Testis (tissue), 5 donors: ENCODE measurements at places on chromosomes 2 and 18.
A peak's percentile ranks its signal among the peaks of the same experiment; 100 is the strongest.

DNA sequence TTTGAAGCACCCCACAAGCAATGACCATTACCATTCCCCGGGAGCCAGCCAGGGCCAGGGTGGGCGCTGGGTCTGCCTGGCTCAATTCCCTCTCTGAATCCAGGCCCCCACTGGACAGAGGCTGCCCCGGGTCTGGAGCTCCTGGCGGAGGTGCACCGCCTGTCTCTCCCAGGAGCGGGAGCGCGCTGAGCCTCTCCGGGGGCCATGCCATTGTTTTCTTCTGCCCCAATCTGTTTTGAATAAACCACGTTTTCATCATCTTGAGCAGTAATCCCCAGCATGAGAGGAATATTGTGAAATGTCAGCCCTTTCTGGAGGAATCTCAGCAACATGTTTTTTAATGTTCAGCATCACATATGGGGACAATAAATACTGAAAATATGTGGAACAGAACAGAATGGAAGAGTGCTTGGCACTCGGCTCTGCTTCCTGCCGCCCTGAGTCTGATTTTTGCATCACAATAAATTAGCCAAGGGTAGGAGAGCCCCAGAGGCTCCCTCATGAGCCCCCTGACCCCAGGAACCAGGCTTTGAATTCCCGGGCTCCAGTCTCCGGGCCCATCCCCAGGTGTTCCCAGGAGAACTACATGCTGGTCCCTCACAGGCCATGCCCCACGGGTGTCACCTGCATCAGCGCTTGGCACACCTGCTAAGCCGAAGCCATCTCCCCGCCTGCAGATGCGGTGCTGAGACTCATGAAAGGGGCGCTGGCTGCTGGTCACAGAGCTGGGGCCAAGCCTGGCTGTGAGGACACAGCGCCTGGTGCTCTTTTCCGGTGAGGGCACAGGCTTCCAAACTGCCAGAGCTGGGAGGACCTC lies 88.8 kb downstream of the INHBB start:
- peak; percentile 9 for DNase-seq

DNA sequence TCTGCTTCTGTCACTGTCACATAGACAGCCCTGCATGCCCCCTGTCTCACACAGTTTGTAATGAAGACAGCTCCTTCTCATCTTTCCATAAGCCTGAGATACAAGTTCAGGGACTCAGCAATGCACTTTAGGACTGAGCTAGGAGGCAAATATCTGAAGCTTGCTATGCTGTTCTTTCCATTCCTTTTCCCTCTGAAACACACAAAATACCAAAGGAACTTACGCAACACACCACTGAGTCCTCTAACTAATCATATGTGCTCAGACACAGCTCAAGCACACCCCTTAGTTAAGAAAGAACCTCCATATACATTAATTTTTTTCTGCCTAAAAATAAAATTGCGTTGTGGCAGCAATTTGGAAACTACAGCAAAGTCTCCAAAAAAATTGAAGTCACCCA lies 17.9 kb downstream of the SERPINB8 start:
- no peak for DNase-seq

DNA sequence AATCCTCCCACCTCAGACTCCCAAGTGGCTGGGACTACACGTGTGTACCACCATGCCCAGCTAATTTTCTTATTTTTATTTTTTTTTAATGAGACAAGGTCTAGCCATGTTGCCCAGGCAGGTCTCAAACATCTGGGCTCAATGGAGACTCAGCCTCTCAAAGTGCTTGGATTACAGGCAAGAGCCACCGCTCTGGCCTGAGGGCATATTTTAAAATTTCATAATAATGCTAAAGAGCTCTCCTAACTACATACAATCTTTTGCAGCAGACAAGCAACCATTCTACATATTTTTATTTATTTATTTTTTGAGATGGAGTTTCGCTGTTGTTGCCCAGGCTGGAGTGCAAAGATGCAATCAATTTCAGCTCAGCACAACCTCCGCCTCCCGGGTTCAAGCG lies 207.0 kb downstream of the RAB3GAP1 start:
- no peak for DNase-seq

DNA sequence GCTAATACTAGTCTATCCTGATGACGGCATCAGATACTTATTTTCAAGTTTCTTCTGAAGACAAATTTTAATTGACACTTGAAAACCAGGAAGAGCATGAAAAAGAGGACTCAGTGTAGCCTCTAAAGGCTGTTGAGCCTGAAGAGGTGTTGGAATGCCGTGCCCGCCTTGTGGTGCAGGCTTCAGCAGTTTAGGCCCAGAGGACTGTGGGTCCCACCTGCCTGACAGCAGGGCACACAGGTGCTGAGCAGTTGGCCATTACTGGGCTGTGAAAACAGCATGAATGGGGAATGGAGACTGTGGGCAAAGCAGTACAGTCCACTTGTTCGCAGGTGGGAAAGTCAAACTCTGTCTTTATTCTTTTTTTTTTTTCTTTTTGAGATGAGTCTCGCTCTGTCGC lies 49.8 kb upstream of the THOC1 start:
- no peak for DNase-seq

DNA sequence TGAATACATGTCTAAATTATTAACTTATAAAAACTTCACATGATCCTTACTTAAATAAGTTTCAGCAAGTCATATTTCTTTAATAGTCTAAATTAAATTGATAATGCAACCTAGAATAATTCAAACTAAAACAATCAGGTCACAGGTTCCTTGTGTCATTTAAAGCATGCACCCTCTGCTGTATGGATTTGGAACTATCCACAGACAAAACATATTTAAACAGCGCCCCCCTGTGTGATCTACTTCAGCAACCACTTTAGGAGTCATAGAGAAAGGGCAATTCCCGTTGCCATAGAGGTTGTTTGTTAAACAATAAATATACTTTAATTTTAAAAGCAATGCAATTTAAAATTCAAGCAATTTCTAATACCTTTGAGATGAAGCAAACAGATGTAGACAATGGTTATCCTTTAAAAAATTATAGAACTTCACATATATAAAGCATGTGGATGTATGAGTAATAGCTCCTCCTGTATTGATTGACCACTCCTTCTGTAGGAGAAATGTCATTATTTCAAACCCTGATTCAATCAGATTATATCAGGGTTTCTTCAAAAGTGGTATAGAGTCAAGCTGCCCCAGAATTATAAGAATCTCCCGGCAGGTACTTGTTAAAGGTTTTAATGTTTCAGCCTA lies 21.2 kb downstream of the GRB14 start:
- peak; percentile 82 for DNase-seq

DNA sequence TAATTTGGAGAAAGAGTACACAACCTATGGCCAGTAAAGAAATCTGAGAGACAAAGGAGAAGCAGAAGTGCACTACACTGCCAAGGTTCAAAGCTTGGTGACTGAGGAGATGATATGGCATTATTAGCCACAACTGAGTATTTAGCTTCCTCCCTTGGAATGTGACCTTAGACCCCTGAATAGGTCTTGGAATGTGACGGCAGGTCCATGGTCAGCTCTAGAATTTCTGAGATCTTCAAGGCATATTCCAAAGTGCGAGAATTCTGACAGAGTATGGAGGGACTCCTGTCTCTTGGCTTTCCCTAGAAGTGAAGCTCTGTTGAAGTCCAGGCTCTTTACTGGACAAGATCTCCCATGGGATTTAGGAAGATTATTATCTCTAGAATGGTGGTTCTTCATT lies 130.0 kb upstream of the FN1 start:
- DNase-seq, result no peak

GRCh38 chr2:127195140-127196074 lies 24.7 kb downstream of the CYP27C1 start:
- no peak for DNase-seq

DNA sequence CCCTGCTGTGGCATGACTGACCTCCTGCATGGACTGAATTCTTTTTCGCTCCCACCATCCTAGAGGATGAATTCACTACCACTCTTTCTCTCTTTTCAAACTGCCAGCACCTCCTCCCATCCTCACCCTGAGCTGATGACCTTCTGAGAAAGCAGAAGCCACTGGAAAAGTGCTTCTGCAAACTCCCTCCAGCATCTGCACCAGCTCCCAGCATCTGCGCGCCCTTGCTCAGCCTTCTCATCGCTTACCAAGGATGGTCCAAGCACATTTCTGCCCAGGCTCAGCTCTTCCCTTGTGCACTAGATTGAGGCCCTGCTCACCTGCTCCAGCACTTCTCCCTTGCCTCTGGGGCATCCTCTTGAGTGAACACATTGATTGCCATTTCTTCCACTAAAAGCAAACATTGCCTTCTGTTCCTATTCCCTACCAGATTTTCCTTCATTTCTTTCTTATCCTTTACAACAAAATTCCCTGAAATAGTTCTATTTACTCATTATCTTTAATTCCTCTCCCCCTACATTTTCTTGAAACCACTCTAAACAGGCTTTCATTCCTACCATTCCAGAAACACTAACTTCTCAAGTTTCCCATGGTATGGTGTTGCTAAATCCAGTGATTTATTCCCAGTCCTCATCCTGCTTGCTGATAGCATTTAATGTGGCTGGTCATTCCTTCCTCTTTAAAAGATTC lies 42.7 kb upstream of the IL1RL1 start:
- DNase-seq, result no peak

DNA sequence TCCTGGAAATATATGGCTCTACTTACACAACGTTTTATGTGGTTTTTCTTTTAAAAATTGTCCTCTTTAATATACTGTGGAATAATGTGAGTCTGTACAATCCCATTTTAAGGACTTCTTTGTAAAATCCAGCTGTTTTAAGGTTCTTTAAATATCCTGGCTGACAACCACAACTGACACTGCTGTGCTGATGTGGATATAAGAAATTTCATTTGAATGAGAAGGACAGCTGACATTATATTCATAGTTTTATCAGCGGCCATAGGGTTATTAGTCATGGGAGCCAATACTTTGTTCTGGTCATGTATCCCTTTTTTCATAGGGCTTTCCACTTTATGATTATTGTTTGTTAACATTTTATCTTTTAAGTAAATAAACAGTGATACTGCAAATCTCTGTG lies 169.5 kb downstream of the CAMKMT start:
- DNase-seq, result no peak

DNA sequence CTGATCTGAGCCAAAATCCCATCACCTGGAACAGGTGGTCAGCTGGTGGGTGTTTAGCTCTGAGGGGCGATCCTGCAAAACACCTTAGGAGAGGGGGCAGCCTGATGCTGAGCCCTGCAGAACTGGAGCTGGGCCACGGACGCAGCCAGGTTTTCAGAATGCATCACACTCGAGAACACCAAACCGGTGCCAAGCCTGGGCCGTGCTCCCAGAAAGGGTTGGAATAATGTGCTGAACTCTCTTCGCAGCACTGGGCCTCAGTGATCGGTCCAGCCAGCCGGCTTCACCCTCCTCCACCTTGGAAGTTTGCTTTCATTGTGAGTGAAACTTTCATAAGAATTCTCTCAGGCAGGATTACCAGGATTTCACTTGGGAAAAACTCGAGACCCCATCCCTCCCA lies 56.5 kb upstream of the TTC39C start:
- DNase-seq, result peak; percentile 60

GRCh38 chr2:126655500-126656430 lies at the start of gene GYPC:
TSS of gene GYPC (plus strand) at chr2:126656158. CDS start at chr2:126656264, 106 bp downstream.
- DNase-seq, result no peak
